MM.1S (cell line): ENCODE measurements at places on chromosomes 12 and 14.
A peak's percentile ranks its signal among the peaks of the same experiment; 100 is the strongest.

DNA sequence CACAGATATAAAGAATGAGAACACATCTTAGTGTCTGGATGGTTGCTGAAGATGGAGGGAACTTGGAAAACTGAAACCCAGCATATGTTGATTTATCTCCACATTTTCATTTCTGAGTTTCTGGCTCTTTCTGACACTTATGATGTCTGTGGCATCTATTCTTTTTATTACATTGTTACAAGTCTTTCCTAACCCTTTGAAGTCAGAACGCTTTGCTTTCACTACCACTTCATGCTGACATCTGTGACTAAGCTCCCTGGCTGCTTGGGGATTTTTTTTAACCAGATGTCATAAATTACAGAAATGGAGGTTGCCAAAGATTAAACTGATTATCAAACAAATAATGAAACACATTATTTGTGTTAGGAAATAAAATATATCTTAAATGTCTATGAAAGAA is 188.7 kb downstream of the KITLG start:
- DNase-seq = peak; percentile 59

- no peak for DNase-seq
Measured at GRCh38 chr12:52976574-52977071, 27.7 kb downstream of the KRT18 start.

DNA sequence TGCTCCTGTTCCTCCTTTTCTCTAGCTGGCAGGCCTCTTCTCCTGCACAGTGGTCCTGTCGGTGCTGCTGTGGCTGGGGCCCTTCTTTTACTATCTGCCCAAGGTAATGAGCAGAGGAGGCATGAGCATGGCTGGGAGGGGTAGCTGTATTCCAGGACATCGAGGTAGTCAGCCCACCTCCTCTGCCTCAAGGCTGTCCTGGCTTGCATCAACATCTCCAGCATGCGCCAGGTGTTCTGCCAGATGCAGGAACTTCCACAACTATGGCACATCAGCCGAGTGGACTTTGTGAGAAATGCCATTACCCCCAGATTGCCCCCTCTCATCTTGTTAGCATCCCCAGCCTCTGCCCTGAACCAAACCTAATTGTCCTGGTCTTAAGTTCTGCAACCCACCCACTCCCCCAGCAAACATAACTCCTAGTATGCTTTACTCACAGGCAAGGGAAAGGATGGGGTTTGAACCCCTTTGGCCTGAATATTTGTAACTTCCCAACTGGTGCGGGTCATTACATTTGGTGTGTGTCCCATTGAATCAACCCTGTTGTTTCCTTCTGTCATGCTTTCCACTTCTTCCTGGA is 9.1 kb downstream of the B4GALNT1 start:
- no peak for DNase-seq

DNA sequence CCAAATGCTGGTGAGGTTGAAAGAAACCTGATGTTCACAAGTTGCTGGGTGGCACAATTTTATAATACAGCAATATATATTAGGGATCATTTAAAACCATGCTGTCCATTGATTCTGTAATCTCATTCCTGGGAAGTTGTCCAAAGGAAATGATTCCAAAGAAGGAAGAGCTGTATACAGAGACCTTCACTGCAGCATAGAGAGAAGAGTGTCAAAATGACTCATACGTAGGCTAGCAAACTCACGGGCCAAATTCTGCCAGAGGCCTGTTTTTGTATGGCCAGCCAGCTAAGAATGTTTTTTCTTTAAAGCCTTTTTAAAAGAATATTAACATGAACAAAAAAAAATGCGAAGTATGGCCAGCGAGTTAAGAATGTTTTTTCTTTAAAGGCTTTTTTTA is 69.2 kb upstream of the MED13L start:
- DNase-seq = no peak

GRCh38 chr12:89350630-89351488 is 1.4 kb downstream of the DUSP6 start:
- peak; percentile 66 for DNase-seq

GRCh38 chr14:102986810-102987579 is 64.5 kb downstream of the AMN start:
- DNase-seq = no peak

DNA sequence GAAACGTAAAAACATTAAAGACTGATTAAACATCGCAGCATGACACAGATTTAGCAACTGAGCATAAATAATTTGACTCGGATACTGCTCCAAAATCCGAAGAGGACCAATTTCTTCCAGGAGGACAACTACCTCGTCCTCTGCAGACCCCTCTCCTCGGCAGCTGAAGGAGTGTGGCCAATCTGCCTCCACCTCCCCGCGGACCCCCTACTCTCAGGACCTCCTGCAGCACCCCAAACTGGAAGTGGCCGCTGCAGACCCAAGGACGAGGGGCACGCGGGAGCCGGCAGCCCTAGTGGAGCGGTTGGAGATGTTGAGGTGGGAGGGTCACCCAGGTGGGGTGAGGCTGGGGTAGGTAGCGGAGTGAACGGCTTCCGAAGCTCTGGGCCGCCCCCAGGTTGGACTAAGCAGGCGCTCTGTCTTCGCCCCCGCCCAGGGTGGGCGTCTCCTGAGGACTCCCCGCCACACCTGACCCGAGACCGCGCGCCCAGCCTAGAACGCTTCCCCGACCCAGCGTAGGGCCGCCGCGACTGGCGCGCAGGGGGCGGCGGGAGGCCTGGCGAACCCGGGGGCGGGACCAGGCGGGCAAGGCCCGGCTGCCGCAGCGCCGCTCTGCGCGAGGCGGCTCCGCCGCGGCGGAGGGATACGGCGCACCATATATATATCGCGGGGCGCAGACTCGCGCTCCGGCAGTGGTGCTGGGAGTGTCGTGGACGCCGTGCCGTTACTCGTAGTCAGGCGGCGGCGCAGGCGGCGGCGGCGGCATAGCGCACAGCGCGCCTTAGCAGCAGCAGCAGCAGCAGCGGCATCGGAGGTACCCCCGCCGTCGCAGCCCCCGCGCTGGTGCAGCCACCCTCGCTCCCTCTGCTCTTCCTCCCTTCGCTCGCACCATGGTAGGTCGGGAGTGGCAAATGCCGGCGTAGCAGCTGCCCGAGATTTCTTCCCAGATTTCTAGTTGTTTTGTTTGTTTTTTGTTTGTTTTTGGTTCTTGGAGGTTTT is at the start of gene CALM1:
Gene CALM1 (plus strand): TSS at position 689 of the 999 bp plus-strand sequence. CDS start 202 bp downstream, at position 891.
- peak; percentile 77 for DNase-seq

GRCh38 chr12:68139001-68139400 is 20.5 kb downstream of the IFNG start:
- DNase-seq = no peak

- DNase-seq = no peak
Measured at GRCh38 chr12:122058549-122059149, 19.9 kb upstream of the MLXIP start.

- DNase-seq = peak; percentile 96
Measured at GRCh38 chr14:22556021-22556989, 32.7 kb downstream of the DAD1 start.

DNA sequence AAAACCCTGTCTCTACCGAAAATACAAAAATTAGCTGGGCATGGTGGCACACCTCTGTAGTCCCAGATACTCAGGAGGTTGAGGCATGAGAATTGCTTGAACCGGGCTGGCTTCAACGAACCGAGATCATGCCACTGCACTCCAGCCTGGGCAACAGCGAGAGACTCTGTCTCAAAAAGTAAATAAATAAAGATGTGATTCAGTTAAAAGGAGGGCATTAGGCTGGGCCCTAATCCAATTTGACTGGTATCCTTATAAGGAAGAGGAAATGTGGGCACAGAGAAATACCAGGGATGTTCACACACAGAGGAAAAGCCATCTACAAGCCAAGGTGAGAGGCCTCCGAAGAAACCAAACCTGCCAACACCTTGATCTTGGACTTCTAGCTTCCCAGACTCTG is 10.1 kb upstream of the DCAF4 start:
- no peak for DNase-seq

DNA sequence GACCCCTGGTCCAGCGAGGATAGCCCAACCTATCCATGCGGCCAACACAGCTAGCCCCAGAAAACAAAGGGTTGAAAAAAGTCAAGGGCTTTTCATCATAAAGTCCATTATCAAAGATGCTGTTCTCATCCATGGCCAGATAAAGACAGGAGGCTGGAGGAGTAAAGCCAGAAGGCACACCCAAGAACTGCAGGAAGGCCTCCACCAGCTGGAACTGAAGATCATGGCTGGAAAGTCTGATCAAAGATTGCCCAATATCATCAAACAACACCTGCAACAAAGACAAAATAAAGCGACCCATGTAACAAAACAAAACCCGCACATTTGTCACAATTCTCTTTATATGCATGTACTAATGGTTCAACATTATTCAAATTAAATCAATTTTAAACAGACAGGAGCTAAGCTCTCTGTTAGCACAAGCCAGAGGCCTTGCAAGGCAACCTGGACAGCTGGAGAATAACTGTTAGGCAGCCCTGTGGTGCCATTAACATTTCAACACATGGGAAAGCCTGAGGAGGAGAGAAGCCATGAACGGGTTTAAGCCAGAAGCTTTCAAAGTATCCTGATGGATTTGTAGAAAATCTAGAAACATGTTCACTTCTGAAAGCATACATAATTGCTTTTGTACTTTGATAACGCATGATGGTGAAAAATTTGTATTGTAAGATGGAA is 34.1 kb downstream of the PSMC1 start:
- DNase-seq = no peak

DNA sequence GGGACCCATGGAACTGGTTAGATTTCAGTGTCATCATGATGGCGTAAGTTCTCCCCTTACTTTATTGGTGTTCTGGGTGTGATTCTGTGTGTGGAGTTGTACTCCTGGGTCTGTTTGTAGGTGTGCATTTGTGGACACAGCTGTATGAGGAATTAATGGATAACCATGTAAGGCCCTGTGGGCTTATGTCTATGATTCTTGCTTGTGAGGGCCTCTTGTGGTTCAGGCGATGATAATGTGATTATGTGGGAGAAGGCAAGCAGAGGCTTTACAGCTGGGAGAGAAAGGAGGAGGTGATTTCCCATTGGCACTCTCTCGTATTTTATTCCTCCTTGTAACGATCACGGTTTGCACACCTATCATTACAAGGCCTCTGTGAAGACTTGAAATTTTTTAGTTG is 96.1 kb downstream of the SCN8A start:
- no peak for DNase-seq

- DNase-seq = no peak
Measured at GRCh38 chr12:24555730-24556129, 393.2 kb downstream of the BCAT1 start.

- no peak for DNase-seq
Measured at GRCh38 chr12:76457010-76457409, 102.6 kb downstream of the OSBPL8 start.

DNA sequence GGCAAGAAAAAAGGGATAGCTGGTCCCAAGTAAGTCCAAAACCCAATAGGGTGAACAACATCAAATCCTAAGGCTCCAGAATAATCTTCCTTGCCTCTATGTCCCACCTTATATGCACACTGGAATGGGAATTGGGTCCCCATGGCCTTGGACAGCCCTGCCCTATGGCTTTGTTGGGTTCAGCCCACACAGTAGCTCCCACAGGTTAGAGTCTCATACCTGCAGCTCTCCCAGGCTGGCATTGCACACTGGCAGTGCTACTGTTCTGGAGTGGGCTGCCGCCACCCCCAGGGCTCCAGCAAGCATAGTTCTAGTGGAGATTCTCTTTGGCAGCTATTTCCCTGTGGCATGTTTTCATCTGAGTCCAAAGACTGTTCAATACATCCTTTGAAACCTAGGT is 352.4 kb upstream of the CLEC14A start:
- no peak for DNase-seq

DNA sequence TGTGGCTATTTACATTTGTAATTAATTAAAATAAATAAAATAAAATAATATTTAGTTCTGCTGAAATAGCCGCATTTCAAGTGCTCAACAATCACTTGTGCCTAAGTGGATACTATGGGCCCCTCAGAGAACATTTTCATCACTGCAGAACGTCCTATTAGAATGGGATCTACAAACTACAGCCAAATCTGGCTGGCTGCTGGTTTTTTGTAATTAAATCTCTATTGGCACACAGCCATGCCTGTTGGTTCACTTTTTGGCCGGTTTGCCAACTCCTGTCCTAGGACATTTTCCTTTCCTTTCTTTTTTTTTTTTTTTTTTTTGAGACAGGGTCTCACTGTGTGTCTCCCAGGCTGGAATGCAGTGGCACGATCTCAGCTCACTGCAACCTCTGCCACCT is 9.8 kb downstream of the CCDC63 start:
- DNase-seq = no peak

- peak; percentile 26 for DNase-seq
Measured at GRCh38 chr14:69682621-69683263, 71.3 kb downstream of the SUSD6 start.

DNA sequence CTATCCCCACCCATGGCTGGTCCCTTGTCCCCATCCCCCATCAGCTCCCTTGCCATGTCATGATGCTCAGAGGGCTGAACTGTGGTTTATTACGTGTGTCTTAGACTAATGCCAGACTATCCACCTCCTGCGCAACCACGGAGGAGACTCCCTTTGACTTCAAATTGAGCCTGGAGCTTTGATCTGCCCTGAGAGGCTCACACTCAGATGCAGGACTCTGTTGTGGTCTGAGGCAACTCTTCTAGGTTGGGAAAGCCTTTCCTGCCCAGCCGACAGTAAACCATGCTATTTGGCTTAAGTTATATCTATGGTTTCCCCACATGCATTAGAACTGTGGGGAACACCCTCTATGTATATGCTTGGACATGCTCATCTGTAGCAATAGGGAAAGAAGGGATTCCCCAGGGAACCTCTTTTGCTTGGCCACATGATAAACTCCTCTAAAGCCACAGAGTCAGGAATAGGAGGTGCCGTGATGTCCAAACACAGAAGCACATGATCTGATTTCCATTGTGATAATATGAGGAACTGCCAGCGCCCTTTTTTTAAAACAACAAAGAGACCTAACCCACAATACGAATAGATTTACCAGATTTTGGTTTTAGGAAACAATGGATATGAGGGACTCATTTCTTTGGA is 11.1 kb upstream of the LGALS3 start:
- no peak for DNase-seq

- no peak for DNase-seq
Measured at GRCh38 chr12:90064852-90065801, 356.5 kb upstream of the ATP2B1 start.

DNA sequence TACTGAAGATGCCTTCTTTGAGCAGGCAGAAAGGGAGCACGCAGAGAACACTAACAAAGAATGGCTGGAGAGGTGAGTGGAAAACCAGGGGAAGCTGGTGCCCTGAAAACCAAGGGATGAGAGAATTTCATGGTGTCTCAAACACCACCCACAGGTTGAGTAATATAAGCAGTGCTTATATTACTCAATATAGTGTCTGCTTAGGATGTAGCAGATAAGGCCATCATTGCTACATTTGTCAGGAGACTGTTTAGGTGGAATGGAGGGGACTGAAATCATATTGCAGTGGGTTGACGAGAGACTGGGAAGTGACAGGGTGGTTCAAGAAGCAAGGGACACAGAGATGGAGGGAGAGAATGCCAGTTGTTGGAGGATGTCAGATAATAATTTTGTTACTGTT is 20.6 kb downstream of the PKP2 start:
- DNase-seq = no peak

DNA sequence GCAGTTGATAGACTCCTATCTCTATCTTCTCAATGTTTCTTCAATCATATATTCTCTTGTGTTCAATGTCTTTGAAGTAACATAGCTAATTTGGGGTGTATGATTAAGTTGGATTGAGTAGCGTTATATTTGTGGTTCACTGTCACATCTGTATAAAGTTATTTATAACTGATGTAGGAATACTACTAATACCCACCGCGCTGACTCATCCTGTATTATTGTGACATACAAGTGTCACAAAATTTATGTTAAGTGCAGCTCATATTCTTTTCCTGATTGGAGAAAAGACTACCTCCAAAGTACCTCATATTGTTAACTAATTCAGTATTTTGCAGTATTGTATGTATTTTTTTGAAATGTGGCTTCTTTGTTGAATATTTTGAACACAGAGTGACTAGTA is 940.8 kb downstream of the SLC6A15 start:
- DNase-seq = no peak
